ENCODE measurements at places on chromosomes 5 and 9.

DNA sequence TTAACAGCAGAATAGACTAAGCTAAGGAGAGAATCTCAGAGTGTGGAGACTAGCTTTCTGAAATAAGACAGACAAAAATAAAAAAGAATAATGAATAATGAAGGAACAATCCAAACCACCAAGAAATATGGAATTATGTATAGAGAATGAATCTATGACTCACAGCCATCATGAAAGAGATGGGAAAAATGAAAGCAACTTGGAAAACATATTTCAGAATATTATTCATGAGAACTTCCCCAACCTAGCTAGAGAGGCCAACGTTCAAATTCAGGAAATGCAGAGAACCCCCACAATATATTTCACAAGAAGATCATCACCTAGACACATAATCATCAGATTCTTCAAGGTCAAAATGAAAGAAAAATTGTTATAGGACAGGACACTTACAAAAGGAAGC is 349.0 kb upstream of the MPDZ start:
- H3K27ac ChIP-seq: no peak overlapping the region
- H3K4me1 ChIP-seq: no peaks in the 10 kb centered on the region
- H3K4me3 ChIP-seq: no peak overlapping the region
- DNase-seq: no peak

GRCh38 chr9:18703901-18704379 is 230.0 kb downstream of the ADAMTSL1 start:
- no peaks in the 10 kb centered on the region for H3K36me3 ChIP-seq
- no peak for DNase-seq
- H3K4me3 ChIP-seq: no peak overlapping the region
- H3K4me1 ChIP-seq: no peaks in the 10 kb centered on the region

GRCh38 chr9:134937164-134937555 is 19.4 kb upstream of the FCN1 start:
- no peak overlapping the region for H3K4me3 ChIP-seq
- no peaks in the 10 kb centered on the region for H3K36me3 ChIP-seq
- no peak overlapping the region for H3K27ac ChIP-seq
- H3K27me3 ChIP-seq: no peaks in the 10 kb centered on the region
- no peaks in the 10 kb centered on the region for H3K4me1 ChIP-seq
- no peak for DNase-seq

GRCh38 chr5:12322042-12322441 is 417.8 kb upstream of the CTNND2 start:
- no peaks in the 10 kb centered on the region for H3K27me3 ChIP-seq
- H3K4me3 ChIP-seq: no peak overlapping the region
- no peak overlapping the region for H3K27ac ChIP-seq
- H3K4me1 ChIP-seq: no peaks in the 10 kb centered on the region
- DNase-seq: no peak

- H3K4me1 ChIP-seq: peaks cover 10% of the 10 kb centered on the region
- no peaks in the 10 kb centered on the region for H3K36me3 ChIP-seq
- H3K4me3 ChIP-seq: no peak overlapping the region
- H3K27ac ChIP-seq: no peak overlapping the region
- no peaks in the 10 kb centered on the region for H3K27me3 ChIP-seq
Measured at GRCh38 chr9:121750259-121750714, 98.9 kb downstream of the DAB2IP start.

DNA sequence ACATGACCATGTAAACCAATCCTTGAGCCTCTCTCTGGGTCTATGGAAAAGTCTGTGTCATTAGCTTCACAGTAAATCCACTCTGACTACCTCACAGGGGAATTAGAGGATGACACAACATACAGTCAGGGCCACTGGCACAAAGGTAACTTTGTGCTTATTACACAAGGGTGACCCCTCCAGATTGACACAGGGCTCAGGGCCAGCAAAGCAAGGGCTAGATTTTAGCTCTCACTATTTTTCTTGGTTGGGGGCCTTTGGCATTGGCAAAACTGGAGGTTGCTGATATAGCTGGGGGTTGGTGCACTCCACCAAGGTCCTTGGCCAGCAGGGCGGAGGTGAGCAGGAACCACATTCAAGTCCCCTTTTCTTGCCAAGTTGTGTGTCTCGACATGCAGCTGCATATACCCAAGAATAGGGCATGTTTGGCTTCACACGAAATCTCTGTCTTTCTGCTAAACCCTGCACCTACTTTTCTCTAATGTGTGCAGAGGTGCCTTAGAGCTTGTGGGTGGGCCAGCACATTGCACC is 15.2 kb upstream of the OSMR start:
- no peak overlapping the region for H3K27ac ChIP-seq
- no peak overlapping the region for H3K4me3 ChIP-seq
- no peak for DNase-seq
- H3K27me3 ChIP-seq: no peaks in the 10 kb centered on the region

GRCh38 chr5:175246242-175246888 is 197.6 kb downstream of the DRD1 start:
- H3K36me3 ChIP-seq: no peaks in the 10 kb centered on the region
- no peak overlapping the region for H3K27ac ChIP-seq
- no peaks in the 10 kb centered on the region for H3K4me1 ChIP-seq
- no peak for DNase-seq
- H3K4me3 ChIP-seq: no peak overlapping the region

DNA sequence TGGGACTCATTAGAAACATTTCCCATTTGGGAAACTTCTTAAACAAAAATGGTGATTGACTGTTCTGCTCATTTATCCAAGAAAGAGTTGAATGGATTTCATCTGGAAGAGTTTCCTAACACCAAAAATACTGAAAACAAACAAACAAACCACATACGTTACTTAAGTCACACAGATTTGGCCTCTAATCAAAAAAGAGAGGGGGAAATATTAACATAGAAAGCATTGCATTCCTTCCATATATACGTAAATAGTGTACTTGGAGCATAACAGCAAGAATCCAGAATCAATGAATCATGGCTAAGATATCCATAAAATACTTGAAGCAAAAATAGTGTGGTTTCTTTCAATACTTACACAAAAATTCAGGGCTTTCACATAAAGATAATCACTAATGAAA is 189.8 kb upstream of the MAP3K1 start:
- no peak for DNase-seq
- H3K4me3 ChIP-seq: no peak overlapping the region
- H3K36me3 ChIP-seq: no peaks in the 10 kb centered on the region
- no peaks in the 10 kb centered on the region for H3K27me3 ChIP-seq
- no peak overlapping the region for H3K27ac ChIP-seq

GRCh38 chr5:6143523-6143922 is 234.8 kb downstream of the MED10 start:
- H3K4me3 ChIP-seq: no peak overlapping the region
- no peak overlapping the region for H3K27ac ChIP-seq
- no peaks in the 10 kb centered on the region for H3K4me1 ChIP-seq
- DNase-seq: no peak
- no peaks in the 10 kb centered on the region for H3K36me3 ChIP-seq

GRCh38 chr5:113036321-113036720 is 59.7 kb downstream of the DCP2 start:
- DNase-seq: no peak
- H3K27ac ChIP-seq: no peak overlapping the region
- no peak overlapping the region for H3K4me3 ChIP-seq
- no peaks in the 10 kb centered on the region for H3K27me3 ChIP-seq
- no peaks in the 10 kb centered on the region for H3K36me3 ChIP-seq

- no peak overlapping the region for H3K27ac ChIP-seq
- no peak overlapping the region for H3K4me3 ChIP-seq
- H3K36me3 ChIP-seq: peaks cover 5% of the 10 kb centered on the region
- H3K27me3 ChIP-seq: no peaks in the 10 kb centered on the region
- H3K4me1 ChIP-seq: no peaks in the 10 kb centered on the region
Measured at GRCh38 chr5:113581388-113581787, 67.9 kb downstream of the YTHDC2 start.

DNA sequence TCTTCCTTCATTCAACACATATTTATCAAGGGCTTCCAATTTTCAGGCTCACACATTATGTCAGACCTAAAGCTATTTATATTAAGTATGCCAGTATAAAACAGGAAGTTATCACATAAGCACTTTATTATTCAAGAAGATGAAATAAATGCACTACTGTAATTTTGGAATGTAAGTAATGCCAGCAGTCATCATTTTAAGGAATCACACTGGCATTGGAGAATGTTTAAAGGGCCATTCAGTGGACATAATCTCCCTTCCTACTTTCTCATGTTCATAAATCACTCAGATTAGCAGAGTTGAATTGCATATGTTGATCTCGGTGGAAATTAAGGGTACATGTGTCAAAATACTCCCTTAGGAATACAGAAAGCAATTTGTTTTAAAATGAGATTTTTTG is 164.4 kb downstream of the GIN1 start:
- H3K4me1 ChIP-seq: no peaks in the 10 kb centered on the region
- H3K27me3 ChIP-seq: no peaks in the 10 kb centered on the region

DNA sequence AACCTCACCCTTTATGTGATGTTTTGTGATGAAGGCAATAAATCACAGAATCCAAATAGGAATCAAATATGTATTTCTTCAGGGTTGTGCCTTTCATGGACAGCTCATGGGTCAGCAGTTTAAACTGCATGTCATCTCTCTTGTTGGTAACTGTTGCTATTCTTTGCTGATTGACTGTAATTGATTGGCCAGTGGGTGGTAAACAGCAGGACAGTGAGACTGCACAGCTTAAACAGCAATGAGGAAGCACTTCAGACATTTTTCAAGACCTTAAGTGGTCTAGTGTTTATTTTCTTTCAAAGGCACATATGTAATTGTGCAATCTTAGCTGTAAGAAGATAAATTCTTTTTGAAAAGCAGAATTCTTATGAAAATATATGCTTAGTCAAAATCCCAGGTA is 260.5 kb downstream of the COX7C start:
- no peak for DNase-seq
- H3K4me1 ChIP-seq: no peaks in the 10 kb centered on the region
- H3K4me3 ChIP-seq: no peak overlapping the region
- H3K36me3 ChIP-seq: no peaks in the 10 kb centered on the region
- no peak overlapping the region for H3K27ac ChIP-seq
